ENCODE measurements at places on chromosomes 12 and 14.

DNA sequence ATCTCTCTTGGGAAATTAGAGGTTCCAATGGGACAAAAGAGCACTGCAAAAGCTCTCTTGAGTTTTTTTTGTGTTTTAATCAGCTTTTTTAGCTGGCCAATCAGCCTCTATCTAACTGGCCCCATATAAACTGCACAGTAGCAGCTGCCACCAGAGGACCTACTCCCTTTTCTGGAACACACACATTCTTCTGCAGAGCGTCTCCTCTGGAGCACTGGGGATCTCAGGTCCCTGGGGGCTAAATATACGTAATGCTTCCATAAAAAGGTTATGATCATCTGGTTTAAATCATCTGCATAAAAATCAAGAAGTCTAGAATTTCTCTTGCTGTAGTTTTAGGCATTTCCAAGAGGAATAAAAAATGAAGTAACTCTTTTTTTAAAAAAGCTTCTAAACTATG, 32.3 kb downstream of the TSPAN8 start:
- no peak for DNase-seq

- no peak for DNase-seq
These were observed 22.9 kb upstream of the BCDIN3D start for GRCh38 chr12:49865782-49866135.

GRCh38 chr12:4569261-4569660, 7.3 kb downstream of the DYRK4 start:
- DNase-seq = no peak

- no peak for DNase-seq
These were observed 157.5 kb upstream of the ALG10B start for GRCh38 chr12:38159092-38159551.

GRCh38 chr12:45930369-45930768, 60.0 kb downstream of the SCAF11 start:
- no peak for DNase-seq
